ENCODE measurements at places on chromosomes 2 and 18.

DNA sequence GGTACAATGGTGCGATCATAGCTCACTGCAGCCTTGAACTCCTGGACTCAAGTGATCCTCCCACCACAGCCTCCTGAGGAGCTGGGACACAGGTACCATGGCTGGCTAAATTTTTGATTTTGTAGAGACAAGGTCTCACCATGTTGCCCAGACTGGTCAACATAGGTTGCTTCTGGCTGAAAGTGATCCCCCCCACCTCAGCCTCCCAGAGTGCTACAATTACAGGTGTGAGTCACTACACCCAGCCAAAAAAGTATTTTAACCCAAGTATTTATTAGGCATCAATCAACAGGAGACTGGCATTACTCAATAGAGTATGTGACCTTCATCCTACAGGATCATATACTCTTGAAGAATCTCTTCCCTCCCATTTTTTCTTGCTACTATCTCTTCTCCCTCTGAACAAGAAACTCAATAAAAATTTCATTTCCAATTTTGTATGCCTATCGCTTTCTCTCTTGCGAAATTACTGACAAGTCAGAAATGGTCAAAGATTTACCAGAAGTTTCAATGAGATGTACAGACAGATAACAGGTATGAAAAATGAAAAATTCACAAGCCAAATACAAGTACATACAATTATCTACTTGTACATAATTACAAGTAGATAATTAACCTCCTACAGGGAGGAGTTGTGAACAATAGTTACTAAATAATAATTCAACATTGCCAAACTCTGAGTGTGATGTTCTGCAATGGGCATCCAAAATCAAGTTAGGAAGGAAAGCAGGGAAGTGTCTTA, 34.9 kb upstream of the CCNT2 start:
- no peak for DNase-seq

GRCh38 chr2:100560216-100560830, 2.5 kb upstream of the PDCL3 start:
- DNase-seq: no peak

DNA sequence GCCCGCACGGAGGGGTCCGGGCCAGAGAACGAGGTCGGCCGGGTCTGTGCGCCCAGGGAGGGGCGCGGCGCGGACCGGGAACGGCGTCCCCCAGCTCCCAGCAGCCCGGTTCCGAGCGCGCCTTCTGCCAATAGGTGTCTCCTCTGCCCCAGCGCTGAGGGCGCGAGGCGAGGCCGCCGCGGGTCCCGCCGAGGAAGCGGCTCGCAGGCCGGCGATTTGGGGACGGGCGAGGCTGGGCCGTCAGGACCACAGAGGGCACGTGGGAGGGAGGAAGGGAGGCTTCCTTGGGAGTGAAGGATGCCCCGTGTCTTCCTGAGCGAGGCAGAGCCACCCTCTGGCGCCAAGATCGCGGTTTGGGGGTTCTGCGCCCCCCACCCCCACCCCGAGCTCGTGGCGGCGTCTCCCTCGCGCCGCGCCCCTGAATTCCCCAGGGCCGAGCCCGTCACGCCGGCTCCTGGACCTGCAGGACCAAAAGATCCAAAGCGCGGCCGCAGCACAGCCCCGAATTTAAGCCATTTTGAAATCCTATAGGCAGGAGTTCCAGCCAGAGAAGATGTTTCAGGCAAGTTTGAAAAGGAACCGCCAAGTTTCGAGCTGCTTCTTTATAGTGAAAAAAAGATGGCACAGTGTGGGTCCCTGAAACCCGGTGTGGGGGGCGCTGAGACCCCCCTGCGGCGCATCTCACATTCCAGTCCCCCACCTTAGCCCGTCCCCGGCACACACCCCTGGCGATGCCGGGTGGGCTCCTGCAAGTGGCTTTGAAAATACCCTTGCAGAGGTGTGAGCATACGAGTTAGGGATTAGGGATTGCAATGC, 909 bp downstream of the NFATC1 start:
- no peak for DNase-seq

DNA sequence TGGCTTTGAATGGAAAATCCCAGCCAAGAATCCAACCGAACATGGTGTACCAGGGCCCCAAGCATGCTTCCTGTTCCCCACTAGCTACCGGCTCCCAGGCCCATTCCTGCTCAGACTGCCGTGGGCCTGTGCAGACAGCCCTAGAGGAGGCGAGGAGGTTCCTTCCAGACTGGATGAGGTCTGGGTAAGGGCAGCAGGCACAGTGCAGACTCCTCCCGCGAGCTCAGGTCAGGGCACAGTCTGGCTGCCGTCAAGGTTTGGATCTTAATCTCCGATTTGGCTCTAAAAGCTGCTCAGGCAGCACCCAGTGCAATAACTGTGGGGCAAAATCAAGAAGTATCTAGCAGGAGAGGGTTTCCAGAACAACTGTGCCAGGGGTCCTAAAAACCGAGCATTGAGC, 19.3 kb upstream of the TTR start:
- no peak for DNase-seq

DNA sequence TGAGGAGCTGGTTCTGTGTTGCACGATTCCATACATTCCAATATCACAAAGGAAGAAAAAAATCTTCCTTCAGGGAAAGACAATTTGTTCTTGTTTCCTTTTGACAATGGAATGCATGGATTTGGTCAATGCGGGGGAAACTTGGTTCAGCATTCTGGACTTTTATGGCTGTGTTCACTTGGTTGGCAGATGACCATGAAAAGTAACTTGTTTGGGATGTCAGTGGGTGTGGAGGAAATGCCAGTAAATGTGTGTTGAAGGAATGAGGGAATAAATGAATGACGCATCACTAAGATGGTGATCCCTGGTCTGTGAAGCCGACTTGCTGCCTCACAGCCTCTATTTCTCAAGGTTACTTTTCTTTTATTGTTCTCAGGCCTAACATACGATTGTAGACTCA, 53.7 kb downstream of the THUMPD2 start:
- DNase-seq: no peak

DNA sequence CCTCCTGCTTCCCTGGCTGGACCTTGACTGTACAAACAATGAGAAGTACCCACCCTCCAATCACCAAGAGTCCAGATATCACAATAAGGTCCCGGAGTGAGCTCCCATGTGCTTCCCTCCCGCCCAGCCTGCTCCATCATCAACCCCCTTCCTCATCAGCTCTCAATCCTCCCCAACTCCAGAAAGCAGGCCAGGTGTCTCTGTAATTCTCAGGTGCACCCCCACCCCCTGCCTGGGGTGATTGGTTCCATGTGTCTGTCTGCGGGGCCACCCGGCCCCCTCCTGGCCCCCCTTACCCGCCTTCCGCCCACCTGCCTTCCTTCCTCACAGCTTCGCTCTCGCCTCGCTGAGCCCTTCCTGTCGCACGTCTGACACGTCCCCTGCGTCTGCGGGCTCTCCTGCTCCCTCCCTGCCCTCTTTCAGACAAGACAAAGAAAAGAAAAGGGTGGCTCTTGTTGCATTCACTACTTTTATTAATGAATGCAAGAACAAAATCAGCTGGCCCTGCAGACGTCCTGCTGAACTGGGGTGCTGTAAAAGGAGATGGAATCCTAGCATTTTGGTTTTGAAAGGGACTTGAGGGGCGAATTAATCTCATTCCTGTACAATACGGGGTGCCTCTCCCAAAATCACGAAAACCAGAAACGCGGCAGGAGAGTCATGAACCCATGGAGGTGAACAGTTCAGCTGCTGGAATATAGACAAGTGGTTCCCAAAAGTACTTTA, 26.5 kb upstream of the IGFBP2 start:
- no peak for DNase-seq

- no peak for DNase-seq
These were observed 549.6 kb upstream of the CELF4 start for GRCh38 chr18:38115201-38115600.

GRCh38 chr2:142217804-142218203, 87.0 kb upstream of the LRP1B start:
- no peak for DNase-seq

GRCh38 chr2:96137321-96138178, 752 bp downstream of the ASTL start:
- DNase-seq: no peak

DNA sequence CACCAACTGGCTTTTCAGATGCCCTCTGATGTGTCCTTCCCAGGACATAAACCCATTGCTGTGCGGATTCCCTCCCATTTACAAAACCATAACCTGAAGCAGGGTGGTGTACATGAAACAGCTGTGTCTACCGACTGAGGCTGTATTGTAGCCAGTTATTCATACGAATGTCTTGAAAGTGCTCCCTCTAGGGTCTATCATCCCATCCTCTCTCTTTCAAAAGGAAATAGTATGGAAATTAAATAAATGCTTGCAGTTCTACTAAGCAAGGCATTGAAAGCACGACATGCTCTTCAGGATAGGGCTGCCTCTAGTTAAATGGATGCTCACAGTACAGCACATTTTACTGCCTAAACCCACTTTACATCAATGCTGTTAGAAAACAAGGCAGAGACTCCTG, 112.2 kb upstream of the PXDN start:
- no peak for DNase-seq

- no peak for DNase-seq
These were observed 33.4 kb downstream of the UGP2 start for GRCh38 chr2:63875131-63875527.

GRCh38 chr2:91477731-91478672, 2786.5 kb downstream of the RPIA start:
- no peak for DNase-seq

DNA sequence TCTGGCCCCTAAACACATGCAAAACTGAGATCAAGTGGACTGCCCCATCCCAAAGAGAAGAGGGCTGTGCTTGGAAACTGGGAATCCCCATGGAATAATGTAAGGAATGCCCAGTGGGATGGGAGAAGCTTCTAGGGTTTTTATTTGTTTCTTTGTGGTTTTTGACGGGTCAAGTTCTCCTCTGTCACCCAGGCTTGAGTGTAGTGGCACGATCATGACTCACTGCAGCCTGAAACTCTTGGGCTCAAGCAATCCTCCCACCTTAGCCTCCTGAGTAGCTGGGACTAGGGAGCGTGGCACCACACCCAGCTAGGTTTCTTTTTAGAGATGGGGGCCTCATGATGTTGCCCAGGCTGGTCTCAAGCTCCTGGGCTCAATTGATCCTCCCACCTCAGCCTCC, 101.7 kb upstream of the ZSWIM2 start:
- DNase-seq: no peak

GRCh38 chr2:227397562-227397961, 9.8 kb upstream of the SCYGR1 start:
- no peak for DNase-seq

DNA sequence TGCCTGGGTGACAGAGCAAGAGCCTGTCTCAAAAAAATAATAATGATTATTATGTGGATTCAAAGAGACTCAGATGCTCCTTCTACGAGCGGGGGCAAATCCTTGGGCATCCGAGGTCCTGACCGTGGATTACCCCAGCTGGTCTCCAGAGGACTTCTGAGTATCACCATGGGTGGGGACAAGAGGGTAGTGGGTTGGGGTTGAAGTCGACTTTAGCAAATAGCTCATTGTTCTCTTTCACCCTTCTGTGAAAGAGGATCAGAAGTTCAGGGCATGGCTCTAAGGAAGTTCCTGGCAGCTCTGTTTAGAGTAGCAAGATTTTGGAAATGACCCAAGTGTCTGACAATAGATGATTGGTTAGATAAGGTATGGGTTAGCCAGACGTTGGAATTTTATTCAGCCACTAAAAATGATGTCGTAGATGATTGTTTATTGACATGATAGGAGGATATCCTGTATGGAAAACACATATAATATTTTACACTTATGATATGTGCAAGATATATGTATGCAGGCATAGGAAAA, 59.0 kb upstream of the SPRED2 start:
- DNase-seq: no peak

GRCh38 chr18:61702007-61702406, 190.8 kb downstream of the RNF152 start:
- no peak for DNase-seq

DNA sequence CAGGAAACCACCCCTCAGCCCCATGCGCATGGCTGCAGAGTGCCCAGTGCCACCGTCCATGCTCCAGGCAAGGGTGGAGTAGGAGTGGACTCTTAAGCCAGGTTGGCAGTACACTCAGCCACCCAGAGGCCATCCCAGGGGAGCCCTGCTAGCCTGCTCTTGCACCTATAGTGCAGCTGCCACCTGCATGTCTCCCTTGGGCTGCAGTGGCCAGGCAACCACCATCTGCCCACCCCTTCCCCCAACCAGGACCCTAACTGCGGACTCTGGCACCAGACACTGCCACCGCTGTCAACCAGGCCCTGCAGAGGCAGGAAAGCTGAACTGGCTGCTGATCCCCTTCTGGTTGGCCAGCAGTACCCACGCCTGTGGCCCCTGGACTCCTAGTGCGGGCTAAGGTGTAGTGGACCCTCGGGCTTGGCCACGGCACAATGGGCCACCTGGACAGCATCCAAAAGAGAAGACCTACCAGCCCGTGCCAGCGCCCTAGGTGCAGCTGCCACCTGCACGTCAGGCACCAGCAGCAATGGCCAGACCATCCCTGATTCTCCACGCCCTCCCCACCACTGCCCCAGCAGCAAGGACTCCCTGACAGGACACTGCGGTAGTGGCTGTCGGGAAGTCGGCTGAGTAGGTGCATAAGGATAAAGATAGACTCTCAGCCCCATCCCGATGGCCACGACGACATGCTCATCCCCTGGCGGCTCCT, 72.8 kb downstream of the RPIA start:
- DNase-seq: no peak

- DNase-seq: no peak
These were observed 15.0 kb upstream of the RAB27B start for GRCh38 chr18:54813305-54813704.

DNA sequence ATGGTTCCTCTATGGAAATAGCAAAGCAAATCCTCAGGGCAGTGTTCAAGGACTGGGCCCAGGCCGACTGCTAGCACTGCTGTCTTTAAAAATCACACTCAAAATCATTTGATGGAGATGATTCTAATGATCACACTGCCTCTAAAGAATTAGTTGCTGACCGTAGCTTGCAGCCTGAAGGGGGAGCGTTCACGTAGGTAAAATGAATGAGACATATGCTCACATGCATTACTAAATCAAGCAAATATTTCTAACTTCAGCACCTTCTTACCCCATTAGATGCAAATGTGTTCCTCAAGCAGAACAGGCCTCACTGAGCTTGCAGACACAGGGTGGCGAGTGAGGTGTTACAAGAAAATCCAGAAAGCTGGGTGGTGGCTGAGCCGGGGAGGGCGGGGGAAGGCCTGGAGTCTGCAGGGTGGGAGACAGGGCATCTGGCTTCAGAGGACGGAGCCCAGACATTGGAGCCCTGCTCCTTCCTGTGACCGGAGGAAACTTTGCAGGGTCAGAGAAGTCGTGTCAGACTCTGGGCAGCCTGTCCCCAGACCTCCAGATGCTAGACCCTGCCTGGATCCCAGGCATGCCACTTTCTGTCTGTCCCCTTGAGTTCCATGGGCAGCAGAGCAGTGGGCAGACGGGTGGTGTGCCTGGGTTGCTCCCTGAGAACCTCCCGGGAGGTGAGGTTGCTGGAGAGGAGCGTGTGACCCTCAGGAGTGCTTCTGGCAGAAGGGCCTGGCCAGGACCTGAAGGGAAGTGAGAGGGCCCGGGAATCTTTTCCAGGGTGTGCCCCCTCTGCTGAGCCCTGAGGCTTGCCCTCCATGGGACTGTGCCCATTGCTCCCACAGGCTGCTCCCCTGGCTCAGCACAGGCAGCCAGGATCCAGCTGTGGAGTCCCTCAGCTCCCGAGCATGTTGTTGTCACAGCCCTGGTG, 7.1 kb upstream of the NPPC start:
- DNase-seq: no peak

Measured in hypothalamus (tissue), 51 donors.